Left ventricle myocardium superior (tissue), 1 donor: ENCODE measurements at places on chromosomes 11 and 22. TPM values are rescaled to one million over a fixed set of nuclear protein-coding genes. Genes with fewer than 3 reads are reported as not detected.

DNA sequence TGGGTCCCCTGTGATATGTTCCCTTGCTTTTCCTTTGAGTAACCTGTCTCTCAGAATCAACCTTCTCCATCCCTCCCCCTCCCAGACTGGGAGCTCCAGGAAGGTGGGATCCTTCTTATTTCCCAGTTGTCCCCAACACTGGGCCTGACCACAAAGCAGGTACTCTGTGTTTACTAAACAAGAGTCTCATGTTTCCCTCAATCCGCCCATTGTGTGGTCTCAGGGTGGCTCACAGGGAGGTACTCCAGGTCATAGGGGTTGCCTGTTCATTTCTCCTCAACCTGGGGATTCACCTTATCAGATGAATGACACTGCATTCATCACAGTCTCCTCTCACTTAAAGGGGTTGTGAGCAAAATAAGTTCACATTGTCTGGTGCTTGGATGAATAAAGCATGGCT is 26.4 kb upstream of the NAV2 start:
- no peak for DNase-seq

- no peak for DNase-seq
Observed at GRCh38 chr11:62383822-62384221, 35.0 kb upstream of the SCGB1A1 start.

- no peak for DNase-seq
Observed at GRCh38 chr11:44805596-44805995, 78.8 kb downstream of the TSPAN18 start.

DNA sequence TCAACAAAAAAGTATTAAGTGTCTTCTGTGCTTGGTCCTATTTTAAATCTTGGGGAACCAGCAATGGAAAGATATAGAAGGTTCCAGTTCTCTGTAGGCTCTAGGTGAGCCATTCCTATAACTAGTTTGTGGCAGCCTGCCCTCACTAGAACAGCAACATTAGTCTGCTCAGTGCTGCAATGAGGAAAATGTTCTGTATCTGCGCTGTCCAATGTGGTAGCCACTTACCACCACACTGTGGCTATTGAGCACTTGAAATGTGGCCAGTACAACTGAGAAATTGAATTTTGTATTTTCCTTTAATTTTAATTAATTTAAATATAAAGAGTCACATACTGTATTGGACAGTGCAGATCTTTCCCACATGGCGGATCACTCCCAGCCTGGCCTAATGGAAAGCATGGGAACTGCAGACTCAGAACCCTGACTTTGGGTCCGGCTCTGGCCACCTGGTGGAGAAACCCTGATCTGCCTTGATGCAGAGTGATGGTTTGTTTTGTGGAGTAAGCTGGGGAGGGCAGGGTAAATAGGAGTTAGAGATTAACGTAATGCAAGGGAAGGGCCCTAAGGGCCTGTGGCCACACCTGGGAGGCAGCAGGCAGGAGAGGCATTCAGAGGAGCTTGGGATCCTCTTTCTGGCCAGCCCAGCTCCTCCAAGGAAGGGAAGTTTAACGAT is 101.0 kb downstream of the ME3 start:
- no peak for DNase-seq

DNA sequence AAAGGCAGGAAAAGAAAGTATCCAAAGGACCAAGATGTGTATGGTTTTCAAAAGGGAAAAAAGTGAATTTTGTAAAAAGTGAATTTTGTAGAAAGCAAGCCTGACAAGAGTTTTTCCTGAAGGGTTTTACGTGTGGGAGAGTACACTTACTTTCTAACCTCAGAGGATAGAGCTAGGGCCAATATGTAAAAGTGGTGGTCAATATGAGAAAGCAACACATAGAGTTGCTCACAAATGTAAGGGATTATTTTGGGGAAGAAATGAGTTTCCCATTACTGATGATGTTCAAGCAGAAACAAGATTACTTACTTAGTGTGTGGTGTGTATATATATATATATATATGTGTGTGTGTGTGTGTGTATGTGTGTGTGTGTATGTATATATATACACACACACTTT is 162.5 kb downstream of the SWAP70 start:
- no peak for DNase-seq

DNA sequence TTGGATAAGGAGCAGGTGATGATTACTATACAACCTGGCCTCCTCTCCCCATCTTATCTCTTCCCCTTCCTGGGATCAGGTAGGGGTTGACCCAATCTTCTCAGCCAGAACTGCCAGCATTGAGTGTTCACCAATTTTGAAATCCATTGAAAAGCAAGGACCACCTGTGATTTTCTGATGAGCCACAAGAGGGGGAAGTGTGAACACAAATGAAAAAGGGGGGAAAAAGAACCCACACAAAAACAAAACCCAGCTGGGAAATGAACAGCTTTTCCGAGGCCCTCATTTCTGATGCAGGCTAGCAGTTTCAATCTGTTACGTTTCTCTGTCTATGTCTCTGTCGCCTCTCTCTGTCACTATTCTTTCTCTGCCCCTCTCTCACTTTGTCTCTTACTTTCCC is 161.9 kb downstream of the INSC start:
- no peak for DNase-seq

DNA sequence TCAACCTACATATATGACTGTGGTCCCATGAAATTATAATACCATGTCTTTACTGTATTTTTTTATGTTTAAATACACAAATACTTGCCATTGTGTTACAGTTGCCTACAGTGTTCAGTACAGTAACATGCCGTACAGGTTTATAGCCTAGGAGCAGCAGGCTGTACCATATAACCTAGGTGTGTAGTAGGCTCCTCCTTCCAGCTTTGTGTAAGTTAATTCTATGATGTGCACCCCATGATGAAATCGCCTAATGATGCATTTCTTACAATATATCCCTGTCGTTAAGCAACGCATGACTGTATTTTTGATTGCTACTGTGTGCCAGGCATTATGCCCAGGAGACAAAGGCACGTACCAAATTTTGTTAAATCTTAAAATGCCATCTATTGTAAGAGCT is 163.7 kb downstream of the LDLRAD3 start:
- no peak for DNase-seq

GRCh38 chr11:128827191-128827893 is 39.8 kb downstream of the KCNJ1 start:
- no peak for DNase-seq

GRCh38 chr11:117817368-117818040 is 7.0 kb downstream of the FXYD2 start:
- peak; percentile 85 for DNase-seq

- DNase-seq: peak; percentile 21
Observed at GRCh38 chr22:45216133-45217003, 24.3 kb downstream of the KIAA0930 start.

DNA sequence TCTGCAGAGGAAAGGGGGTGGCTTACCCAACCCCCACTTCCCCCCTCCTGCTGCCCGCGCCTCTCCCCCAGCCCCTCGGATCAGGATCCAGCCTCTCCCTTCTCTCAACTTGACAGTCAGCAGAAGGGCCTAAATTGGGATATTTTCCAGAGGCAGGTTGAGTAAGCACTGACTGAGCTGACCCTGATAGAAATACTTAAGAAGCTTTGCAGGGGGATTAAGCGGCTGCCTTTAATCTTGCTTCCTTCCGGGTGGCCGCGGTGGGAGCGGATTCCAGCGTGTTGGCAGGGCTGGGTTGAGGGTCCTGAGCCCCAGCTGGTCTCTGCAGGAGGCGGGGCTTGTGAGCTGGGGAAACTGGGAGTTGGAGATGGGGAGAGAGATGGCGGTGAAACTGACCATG is 445.2 kb downstream of the NTM start:
- DNase-seq: no peak

DNA sequence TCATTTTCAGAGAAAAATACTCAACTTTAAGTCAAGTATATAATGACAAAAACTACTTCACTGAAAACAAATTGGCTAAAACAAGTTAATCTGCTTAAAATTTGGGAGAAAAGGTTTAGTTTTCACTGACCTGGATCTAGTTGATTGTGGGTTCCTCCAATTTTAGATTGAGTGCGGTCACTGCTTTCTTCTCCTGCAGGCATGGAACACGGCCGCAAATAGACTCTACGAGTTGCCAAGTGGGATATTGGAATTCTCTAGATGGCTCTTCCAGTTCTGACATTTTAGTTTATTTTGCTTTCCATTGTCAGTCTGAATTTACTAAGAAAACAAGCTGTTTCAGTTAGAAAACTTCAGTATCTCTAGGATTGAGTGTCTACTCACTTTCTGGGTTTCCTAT is 12.3 kb downstream of the OR4C5 start:
- no peak for DNase-seq

DNA sequence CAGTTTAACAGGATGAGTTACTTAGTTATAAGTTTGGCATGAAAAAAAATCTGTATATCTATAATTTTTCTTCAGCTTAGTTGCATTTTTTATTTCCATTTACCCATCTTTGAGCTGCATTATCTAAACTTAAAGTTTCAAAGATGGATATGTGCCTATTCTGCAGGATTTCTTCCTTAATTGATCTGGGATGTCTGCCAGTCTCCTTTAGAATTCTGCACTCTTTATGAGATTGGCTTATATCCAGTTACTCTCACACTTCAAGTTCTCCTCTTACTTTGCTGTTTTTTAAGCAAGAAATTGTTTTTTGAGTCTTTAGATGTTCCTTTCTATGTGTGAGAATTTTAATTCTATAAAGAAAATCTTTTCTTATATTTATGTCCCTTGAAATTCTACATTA is 5.1 kb upstream of the PDGFD start:
- DNase-seq: no peak

- no peak for DNase-seq
Observed at GRCh38 chr11:57214098-57214417, 23.0 kb downstream of the APLNR start.

GRCh38 chr11:74185285-74185684 is 14.2 kb downstream of the PPME1 start:
- DNase-seq: no peak

GRCh38 chr11:125504580-125504979 is 8.5 kb upstream of the FEZ1 start:
- no peak for DNase-seq

DNA sequence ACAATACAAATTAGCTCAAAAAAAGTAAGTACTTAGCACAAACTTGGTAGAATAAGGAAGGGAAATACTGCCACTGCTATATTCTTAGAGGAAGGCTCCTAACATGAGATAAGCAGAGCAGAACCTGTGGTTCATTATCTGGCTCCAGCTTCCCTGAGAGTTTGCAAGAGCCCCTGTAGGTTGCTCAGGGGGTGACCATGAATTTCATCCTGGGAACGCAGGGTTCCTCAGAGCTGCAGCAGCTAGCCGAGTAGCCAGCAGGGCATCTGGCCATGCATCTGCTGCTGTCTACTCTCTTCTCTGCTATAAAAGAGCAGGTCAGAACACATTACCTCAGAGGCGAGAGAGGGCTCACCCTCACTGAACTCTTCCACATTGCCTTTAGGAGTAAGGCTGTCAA is 67.3 kb downstream of the TRPC6 start:
- no peak for DNase-seq

The APOBEC3H gene
- total RNA-seq: 0.40 TPM

The CCDC89 gene
- total RNA-seq: 0.30 TPM

The NOX4 gene
- 1.5 TPM for total RNA-seq

The MMP12 gene
- not detected for total RNA-seq
